ENCODE measurements at places on chromosomes 4 and X. TPM values are rescaled to one million over a fixed set of nuclear protein-coding genes. Genes with fewer than 3 reads are reported as not detected.

- no peaks in the 10 kb centered on the region for H3K4me1 ChIP-seq
- DNase-seq = no peak
- no peak overlapping the region for H3K27ac ChIP-seq
- H3K36me3 ChIP-seq = no peaks in the 10 kb centered on the region
- H3K27me3 ChIP-seq = no peaks in the 10 kb centered on the region
Measured at GRCh38 chr4:120132935-120133334, 66.3 kb upstream of the MAD2L1 start.

DNA sequence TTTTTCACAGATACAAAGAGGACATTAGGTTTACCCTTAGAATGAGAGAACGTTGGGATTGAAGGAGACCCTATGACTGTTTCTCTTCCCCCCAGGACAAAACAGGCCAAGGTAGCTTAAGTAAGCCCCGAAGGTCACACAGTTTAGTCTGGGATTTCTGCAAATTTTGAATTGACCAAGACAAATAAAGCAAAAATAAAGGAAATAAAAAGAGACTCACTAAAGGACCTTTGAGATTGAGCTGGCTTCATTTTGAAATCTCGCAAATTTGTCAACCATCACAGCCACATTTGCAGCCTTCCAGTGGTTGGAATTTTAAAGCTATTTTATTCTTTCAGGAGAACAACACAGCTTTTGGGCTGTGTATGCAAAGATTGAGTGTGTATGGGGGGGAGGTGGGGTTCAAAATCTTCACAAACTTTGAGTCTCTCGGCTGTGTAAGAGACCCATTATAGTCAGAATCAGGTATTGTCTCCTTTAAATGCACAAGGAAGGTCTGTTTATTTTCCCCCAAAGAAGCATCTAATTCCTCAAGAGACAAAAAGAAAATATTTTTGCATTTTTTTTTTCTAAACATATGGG, 4.2 kb downstream of the TMSB4X start:
- peaks cover 17% of the 10 kb centered on the region for H3K36me3 ChIP-seq
- H3K4me1 ChIP-seq = peaks cover 41% of the 10 kb centered on the region
- DNase-seq = no peak
- H3K27ac ChIP-seq = peak overlapping the region; percentile 80
- H3K4me3 ChIP-seq = peak overlapping the region; percentile 94

The SPP1 gene
- total RNA-seq = not detected

The C4orf51 gene
- not detected for total RNA-seq

GRCh38 chr4:48752246-48752645, 27.8 kb downstream of the FRYL start:
- no peak for DNase-seq
- H3K4me1 ChIP-seq = no peaks in the 10 kb centered on the region
- no peak overlapping the region for H3K4me3 ChIP-seq
- no peaks in the 10 kb centered on the region for H3K36me3 ChIP-seq
- no peaks in the 10 kb centered on the region for H3K27me3 ChIP-seq

GRCh38 chr4:182537031-182537795, 294.0 kb downstream of the TENM3 start:
- H3K4me3 ChIP-seq = no peak overlapping the region
- no peak for DNase-seq
- no peak overlapping the region for H3K27ac ChIP-seq
- no peaks in the 10 kb centered on the region for H3K4me1 ChIP-seq
- no peaks in the 10 kb centered on the region for H3K27me3 ChIP-seq
- H3K36me3 ChIP-seq = no peaks in the 10 kb centered on the region

The CSAG1 gene
- not detected for total RNA-seq

The HTR2C gene
- total RNA-seq = not detected

The PCDH10 gene
- total RNA-seq = not detected

The GAGE1 gene
- not detected for total RNA-seq

GRCh38 chrX:68498044-68498507, 775 bp upstream of the YIPF6 start:
- H3K36me3 ChIP-seq = no peaks in the 10 kb centered on the region
- peaks cover 14% of the 10 kb centered on the region for H3K4me1 ChIP-seq
- H3K27ac ChIP-seq = peak overlapping the region; percentile 97
- DNase-seq = no peak
- H3K27me3 ChIP-seq = no peaks in the 10 kb centered on the region

The LRP2BP gene
- 1.7 TPM for total RNA-seq

The ITIH6 gene
- not detected for total RNA-seq

The CXCL10 gene
- not detected for total RNA-seq

GRCh38 chr4:167397586-167397985, 163.3 kb upstream of the SPOCK3 start:
- H3K27ac ChIP-seq = no peak overlapping the region
- no peaks in the 10 kb centered on the region for H3K4me1 ChIP-seq
- H3K4me3 ChIP-seq = no peak overlapping the region
- no peak for DNase-seq
- no peaks in the 10 kb centered on the region for H3K36me3 ChIP-seq

The DUSP21 gene
- not detected for total RNA-seq

GRCh38 chr4:4274226-4274625, 15.7 kb downstream of the LYAR start:
- no peak for DNase-seq
- no peaks in the 10 kb centered on the region for H3K27me3 ChIP-seq
- no peak overlapping the region for H3K4me3 ChIP-seq

- no peaks in the 10 kb centered on the region for H3K4me1 ChIP-seq
- no peak overlapping the region for H3K27ac ChIP-seq
- no peaks in the 10 kb centered on the region for H3K36me3 ChIP-seq
- H3K27me3 ChIP-seq = no peaks in the 10 kb centered on the region
Measured at GRCh38 chr4:23114538-23114937, 421.8 kb downstream of the GBA3 start.

GRCh38 chrX:108217876-108218275, 126.3 kb downstream of the ATG4A start:
- no peaks in the 10 kb centered on the region for H3K36me3 ChIP-seq
- no peak overlapping the region for H3K27ac ChIP-seq
- no peak for DNase-seq
- no peaks in the 10 kb centered on the region for H3K27me3 ChIP-seq
- no peak overlapping the region for H3K4me3 ChIP-seq
- H3K4me1 ChIP-seq = no peaks in the 10 kb centered on the region

- H3K36me3 ChIP-seq = no peaks in the 10 kb centered on the region
- no peaks in the 10 kb centered on the region for H3K27me3 ChIP-seq
- H3K27ac ChIP-seq = no peak overlapping the region
- H3K4me3 ChIP-seq = no peak overlapping the region
- no peak for DNase-seq
- H3K4me1 ChIP-seq = no peaks in the 10 kb centered on the region
Measured at GRCh38 chrX:132153166-132153565, 25.3 kb upstream of the FRMD7 start.

DNA sequence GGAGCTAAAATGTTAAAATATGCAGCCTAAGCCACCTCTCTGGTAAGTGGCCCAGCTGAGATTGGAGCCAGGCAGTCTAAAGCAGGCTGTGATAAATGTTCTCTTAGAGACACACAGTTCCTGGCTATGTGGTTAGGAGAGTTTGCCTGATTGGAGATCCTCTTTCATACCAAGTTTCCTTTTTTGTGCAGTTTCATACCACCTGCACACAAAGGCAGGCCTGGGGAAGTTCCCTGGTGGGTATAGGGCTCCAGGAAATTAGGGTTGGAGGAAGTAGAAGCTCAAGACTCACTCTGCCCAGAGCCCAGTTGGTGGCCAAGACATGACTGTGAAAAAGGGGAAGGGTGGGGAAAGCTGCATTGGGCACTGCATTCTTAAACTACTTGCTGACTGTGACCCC, 16.9 kb downstream of the CYBB start:
- H3K27me3 ChIP-seq = no peaks in the 10 kb centered on the region
- H3K27ac ChIP-seq = no peak overlapping the region
- peak; percentile 6 for DNase-seq
- H3K36me3 ChIP-seq = no peaks in the 10 kb centered on the region
- H3K4me3 ChIP-seq = no peak overlapping the region

DNA sequence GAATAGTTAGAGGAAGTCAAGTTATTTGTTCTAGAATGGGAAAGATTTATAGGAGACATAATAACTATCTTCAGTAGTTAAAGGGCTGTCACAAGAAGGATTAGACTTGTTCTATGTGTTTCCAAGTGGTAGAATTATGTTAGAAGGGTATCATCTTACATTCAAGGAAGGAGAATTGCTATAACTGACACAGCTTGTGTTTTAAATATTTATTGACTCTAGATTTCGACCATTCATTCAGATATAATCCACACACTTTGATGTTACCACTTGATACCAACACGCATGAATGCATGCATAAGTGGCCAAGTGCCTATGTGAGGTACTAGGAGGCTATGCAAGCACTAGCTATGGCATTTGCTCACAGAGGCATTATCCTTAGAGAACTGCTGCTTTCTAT, 122.7 kb downstream of the CCNB3 start:
- H3K4me3 ChIP-seq = no peak overlapping the region
- H3K36me3 ChIP-seq = no peaks in the 10 kb centered on the region
- no peak for DNase-seq
- no peaks in the 10 kb centered on the region for H3K4me1 ChIP-seq
- no peak overlapping the region for H3K27ac ChIP-seq

The IL3RA gene
- total RNA-seq = 97.9 TPM

GRCh38 chr4:25860586-25861279, 2.1 kb downstream of the SEL1L3 start:
- H3K4me3 ChIP-seq = peak overlapping the region; percentile 74

DNA sequence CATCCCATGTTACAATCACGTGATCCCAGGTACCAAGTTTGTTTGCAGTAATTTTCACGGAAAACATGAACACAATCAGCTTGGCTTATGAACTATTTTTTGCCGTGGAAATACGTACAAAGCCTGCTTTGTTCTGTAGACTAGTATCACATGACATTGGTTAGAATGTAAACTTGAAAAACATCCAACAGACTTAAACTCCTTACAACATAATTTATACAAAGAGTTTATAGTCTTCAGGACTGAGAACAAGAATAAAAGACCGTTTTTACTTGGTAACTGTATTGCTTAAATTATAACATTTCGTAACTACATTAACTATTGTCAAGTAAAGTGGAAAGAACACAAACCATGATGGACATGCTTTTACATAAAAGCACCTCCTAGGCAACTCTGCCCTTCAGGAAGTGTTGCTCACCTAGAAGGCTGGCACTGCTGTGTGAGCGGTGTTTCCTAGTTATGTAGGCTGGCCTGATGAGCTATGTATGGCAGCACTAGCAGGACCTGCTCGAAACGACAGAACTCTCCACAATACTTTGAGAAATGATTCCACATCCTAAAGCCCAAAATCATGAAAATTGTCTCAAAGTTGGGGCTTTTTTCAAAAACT, 41.8 kb upstream of the WDR1 start:
- no peak overlapping the region for H3K4me3 ChIP-seq
- DNase-seq = peak; percentile 31
- no peak overlapping the region for H3K27ac ChIP-seq
- no peaks in the 10 kb centered on the region for H3K36me3 ChIP-seq

The ANXA10 gene
- total RNA-seq = not detected

- no peak overlapping the region for H3K4me3 ChIP-seq
- no peaks in the 10 kb centered on the region for H3K27me3 ChIP-seq
- H3K36me3 ChIP-seq = no peaks in the 10 kb centered on the region
- no peak for DNase-seq
- no peaks in the 10 kb centered on the region for H3K4me1 ChIP-seq
Measured at GRCh38 chr4:89868999-89869589, 25.6 kb upstream of the MMRN1 start.

The ZIC3 gene
- not detected for total RNA-seq

- no peaks in the 10 kb centered on the region for H3K4me1 ChIP-seq
- peaks cover 6% of the 10 kb centered on the region for H3K36me3 ChIP-seq
- H3K27ac ChIP-seq = no peak overlapping the region
- H3K4me3 ChIP-seq = no peak overlapping the region
Measured at GRCh38 chrX:19611636-19612376, 96.5 kb upstream of the MAP3K15 start.

GRCh38 chr4:8846826-8847225, 24.8 kb downstream of the HMX1 start:
- no peaks in the 10 kb centered on the region for H3K36me3 ChIP-seq
- H3K4me3 ChIP-seq = no peak overlapping the region
- no peak overlapping the region for H3K27ac ChIP-seq
- H3K4me1 ChIP-seq = no peaks in the 10 kb centered on the region

The ARL9 gene
- total RNA-seq = 0.27 TPM

DNA sequence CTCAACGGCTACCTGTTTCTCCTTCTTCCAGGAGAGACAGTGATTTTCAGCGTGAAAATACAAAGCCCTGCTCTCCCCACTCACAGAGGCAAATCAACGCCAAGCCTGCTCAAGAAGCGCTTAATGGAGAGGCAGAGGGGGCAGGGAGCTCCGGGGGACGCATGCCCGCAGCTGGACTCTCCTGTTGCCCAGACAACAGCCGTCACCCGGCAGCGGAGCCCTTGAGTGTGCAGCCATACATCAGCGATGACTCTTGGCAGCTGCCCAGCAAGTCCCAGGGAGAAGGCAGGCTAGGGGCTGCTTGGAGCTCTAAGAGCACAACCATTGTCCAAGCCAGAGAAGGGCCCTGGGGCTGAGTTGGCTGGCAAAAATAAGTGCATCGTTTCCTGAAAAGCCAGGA, 71.0 kb upstream of the AFAP1 start:
- no peak overlapping the region for H3K27ac ChIP-seq
- no peak for DNase-seq
- H3K4me1 ChIP-seq = no peaks in the 10 kb centered on the region
- H3K4me3 ChIP-seq = no peak overlapping the region
- no peaks in the 10 kb centered on the region for H3K27me3 ChIP-seq

GRCh38 chr4:122047456-122048425, 95.9 kb upstream of the TRPC3 start:
- H3K27ac ChIP-seq = no peak overlapping the region
- H3K4me1 ChIP-seq = peaks cover 7% of the 10 kb centered on the region
- DNase-seq = no peak
- no peaks in the 10 kb centered on the region for H3K27me3 ChIP-seq
- H3K36me3 ChIP-seq = no peaks in the 10 kb centered on the region
- no peak overlapping the region for H3K4me3 ChIP-seq

- H3K27me3 ChIP-seq = no peaks in the 10 kb centered on the region
- H3K4me3 ChIP-seq = no peak overlapping the region
- H3K4me1 ChIP-seq = no peaks in the 10 kb centered on the region
- H3K27ac ChIP-seq = no peak overlapping the region
- H3K36me3 ChIP-seq = no peaks in the 10 kb centered on the region
- no peak for DNase-seq
Measured at GRCh38 chrX:20685652-20686051, 418.9 kb upstream of the RPS6KA3 start.

The TXK gene
- total RNA-seq = 338 TPM

- H3K4me1 ChIP-seq = no peaks in the 10 kb centered on the region
- no peaks in the 10 kb centered on the region for H3K27me3 ChIP-seq
- H3K4me3 ChIP-seq = no peak overlapping the region
- peaks cover 6% of the 10 kb centered on the region for H3K36me3 ChIP-seq
Measured at GRCh38 chrX:47878198-47878597, 41.5 kb downstream of the ZNF81 start.

The SGMS2 gene
- total RNA-seq = 0.54 TPM

- H3K27me3 ChIP-seq = no peaks in the 10 kb centered on the region
- no peaks in the 10 kb centered on the region for H3K4me1 ChIP-seq
- no peak overlapping the region for H3K4me3 ChIP-seq
- H3K27ac ChIP-seq = no peak overlapping the region
- DNase-seq = no peak
Measured at GRCh38 chrX:15525664-15526416, 25.2 kb downstream of the BMX start.
